Right lobe of liver (tissue), 6 donors: ENCODE measurements at places on chromosomes 3 and 15. TPM values are rescaled to one million over a fixed set of nuclear protein-coding genes. Genes with fewer than 3 reads are reported as not detected.

DNA sequence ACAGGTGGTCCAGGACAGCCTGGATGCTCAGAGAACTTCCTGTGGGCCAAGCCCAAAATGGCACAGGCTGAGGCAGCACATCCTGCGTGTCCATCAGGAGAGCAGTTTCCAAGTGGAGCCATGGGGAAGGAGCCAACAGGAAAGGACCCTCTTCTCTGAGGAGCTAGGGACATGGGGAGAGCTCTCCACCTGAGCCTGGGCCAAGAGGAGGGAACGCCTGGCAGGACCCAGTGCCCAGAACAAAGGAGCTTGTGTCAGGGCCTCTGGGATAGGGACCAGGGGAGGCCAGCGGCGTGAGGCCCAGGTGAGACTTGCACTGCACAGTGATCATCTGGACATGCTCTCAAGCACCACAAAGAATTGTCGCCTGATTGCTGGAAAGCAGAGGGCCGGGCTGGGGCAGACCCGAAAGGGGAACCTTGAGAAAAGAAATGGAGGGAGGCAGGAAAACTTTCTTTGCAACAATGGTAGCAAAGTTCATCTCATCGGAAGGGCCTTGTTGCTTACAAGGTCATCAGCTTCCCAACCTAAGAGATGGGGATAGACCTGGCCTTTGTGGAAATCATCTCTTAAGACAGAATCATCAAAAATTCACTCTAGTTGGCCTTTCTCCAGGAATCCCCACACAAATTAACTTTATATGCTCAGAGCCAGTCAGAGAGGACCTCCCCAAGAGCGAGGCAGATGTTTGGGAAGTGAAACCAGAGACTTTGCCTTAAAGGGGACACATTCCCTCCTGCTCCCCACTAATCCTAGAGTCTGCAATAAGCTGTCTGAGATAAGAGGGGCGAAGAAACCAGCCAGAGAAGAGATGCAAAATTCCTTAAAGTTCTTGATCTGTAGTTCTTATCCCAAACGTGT, 47.7 kb upstream of the HES1 start:
- H3K27me3 ChIP-seq: no peaks in the 10 kb centered on the region
- no peak overlapping the region for H3K27ac ChIP-seq
- no peak for DNase-seq
- peaks cover 3% of the 10 kb centered on the region for H3K4me1 ChIP-seq

GRCh38 chr3:54835701-54836100, 92.2 kb downstream of the LRTM1 start:
- no peak for DNase-seq
- no peak overlapping the region for H3K27ac ChIP-seq
- H3K27me3 ChIP-seq: no peaks in the 10 kb centered on the region
- H3K4me1 ChIP-seq: no peaks in the 10 kb centered on the region
- no peaks in the 10 kb centered on the region for H3K36me3 ChIP-seq

DNA sequence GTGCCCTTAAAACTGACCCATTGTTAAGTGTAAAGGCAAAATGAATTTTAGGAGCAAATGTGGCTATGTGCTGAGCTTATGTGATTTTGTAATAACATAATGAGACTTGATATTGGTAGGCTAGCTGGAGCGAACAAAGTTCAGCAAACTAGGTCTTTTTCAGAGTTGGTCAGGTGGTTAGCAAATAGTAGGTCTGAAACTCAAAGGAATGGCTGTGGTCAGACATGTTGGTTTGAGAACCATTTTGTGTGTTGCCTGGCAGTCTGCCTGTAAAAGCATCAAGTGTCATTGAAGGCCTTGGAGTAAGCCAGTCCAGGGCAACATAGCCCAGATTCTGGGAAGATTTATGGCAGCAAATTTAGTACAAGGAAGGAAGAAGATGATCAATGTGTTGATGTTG, 16.4 kb downstream of the FBXO22 start:
- H3K4me3 ChIP-seq: no peak overlapping the region
- no peak for DNase-seq
- no peak overlapping the region for H3K27ac ChIP-seq
- no peaks in the 10 kb centered on the region for H3K27me3 ChIP-seq

- H3K4me1 ChIP-seq: peaks cover 13% of the 10 kb centered on the region
- DNase-seq: peak; percentile 52
These were observed 2.3 kb downstream of the SETD5 start for GRCh38 chr3:9399746-9400145.

GRCh38 chr3:152056481-152056880, 183.0 kb downstream of the SUCNR1 start:
- DNase-seq: no peak
- no peaks in the 10 kb centered on the region for H3K27me3 ChIP-seq
- no peak overlapping the region for H3K27ac ChIP-seq
- no peak overlapping the region for H3K4me3 ChIP-seq

DNA sequence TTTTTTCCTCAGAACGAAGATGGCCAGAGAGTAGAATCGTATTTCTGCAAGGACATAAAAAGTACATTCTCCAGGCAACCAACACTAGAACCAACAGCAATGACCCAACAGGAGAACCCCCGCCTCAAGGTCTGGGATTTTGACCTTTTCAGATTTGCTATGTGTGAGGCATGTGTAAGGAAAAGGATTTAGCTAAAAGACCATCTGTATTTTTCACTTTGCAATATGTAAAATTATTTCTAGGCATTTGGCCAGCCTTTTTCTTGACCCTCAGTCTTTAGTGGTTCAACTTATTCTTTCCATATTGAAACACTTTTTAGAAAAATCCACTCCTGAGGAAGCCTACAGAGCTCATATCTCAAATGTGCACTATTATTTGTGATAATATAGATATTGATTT, 219.2 kb upstream of the GOLGA6L4 start:
- no peaks in the 10 kb centered on the region for H3K36me3 ChIP-seq
- no peak overlapping the region for H3K4me3 ChIP-seq
- no peaks in the 10 kb centered on the region for H3K27me3 ChIP-seq
- no peak overlapping the region for H3K27ac ChIP-seq
- no peak for DNase-seq
- H3K4me1 ChIP-seq: no peaks in the 10 kb centered on the region

GRCh38 chr3:43117257-43117656, 11.4 kb upstream of the POMGNT2 start:
- H3K4me3 ChIP-seq: no peak overlapping the region
- no peak for DNase-seq
- H3K36me3 ChIP-seq: no peaks in the 10 kb centered on the region
- H3K27ac ChIP-seq: no peak overlapping the region

DNA sequence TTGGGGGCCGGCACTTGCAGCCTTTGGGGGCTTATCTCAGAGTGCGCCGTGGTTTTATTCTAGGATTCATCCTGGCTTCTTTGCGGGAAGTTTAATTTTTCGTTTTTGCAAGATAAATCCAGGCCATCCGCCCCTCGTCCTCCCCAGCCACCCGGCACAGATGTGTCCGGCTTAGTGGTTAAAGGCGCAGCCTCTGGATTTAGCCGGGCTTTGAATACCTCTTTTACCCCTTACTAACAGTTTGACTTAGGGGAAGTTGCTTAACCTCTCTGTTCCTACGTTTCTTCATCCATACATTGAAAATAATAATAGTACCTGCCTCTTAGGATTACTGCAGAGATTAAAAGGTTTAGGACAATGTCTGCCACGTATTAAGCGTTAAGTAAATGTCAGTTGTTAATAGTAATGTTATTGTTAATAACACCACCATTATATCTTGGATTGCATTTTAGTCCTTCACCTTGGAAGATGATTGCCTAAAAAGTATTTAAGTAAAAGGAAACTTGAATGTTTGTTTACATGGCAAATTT, 714 bp downstream of the ECT2 start:
- peak overlapping the region; percentile 18 for H3K27ac ChIP-seq
- peak overlapping the region; percentile 88 for H3K4me3 ChIP-seq
- H3K27me3 ChIP-seq: no peaks in the 10 kb centered on the region
- no peaks in the 10 kb centered on the region for H3K36me3 ChIP-seq
- DNase-seq: no peak

DNA sequence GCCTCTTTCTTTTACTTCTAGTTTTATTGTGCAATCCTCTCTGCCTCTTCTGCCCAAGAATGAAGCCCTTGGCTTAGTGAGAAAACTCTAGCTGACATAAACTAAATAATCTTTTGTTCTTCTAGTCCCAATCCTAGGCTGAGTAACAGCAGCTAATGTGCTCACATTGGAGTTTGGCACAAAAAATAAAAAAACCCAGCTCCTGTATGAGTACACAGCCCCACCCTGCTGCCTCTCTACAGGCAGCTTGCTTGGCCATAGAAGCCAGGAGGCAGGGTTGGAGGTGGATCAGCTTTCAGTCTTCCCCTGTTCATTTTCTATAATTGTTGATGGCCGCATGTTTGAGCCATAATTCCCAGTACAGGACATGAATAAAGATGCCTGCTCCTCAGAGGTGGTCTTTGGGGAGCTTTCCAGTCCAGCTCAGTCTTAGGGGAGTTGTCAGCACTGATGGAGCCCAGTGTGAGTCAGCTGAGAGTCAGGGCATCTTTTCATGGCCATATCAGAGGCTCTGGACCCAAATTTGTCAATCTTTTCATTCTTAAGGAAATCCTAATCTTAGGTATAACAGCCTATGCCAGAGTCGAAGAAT, 46.7 kb downstream of the RTP1 start:
- no peak overlapping the region for H3K4me3 ChIP-seq
- H3K36me3 ChIP-seq: no peaks in the 10 kb centered on the region
- H3K27ac ChIP-seq: no peak overlapping the region
- H3K27me3 ChIP-seq: no peaks in the 10 kb centered on the region
- H3K4me1 ChIP-seq: no peaks in the 10 kb centered on the region

GRCh38 chr3:193711964-193712598, 119.1 kb downstream of the OPA1 start:
- H3K27me3 ChIP-seq: no peaks in the 10 kb centered on the region
- H3K27ac ChIP-seq: peak overlapping the region; percentile 41
- DNase-seq: no peak
- H3K4me1 ChIP-seq: no peaks in the 10 kb centered on the region
- H3K36me3 ChIP-seq: no peaks in the 10 kb centered on the region
- no peak overlapping the region for H3K4me3 ChIP-seq

- no peaks in the 10 kb centered on the region for H3K27me3 ChIP-seq
- no peak overlapping the region for H3K27ac ChIP-seq
- H3K4me3 ChIP-seq: no peak overlapping the region
- H3K36me3 ChIP-seq: no peaks in the 10 kb centered on the region
- H3K4me1 ChIP-seq: no peaks in the 10 kb centered on the region
These were observed 21.3 kb upstream of the CCR4 start for GRCh38 chr3:32930161-32930560.

GRCh38 chr3:11274566-11275142, 2.5 kb downstream of the ATG7 start:
- peaks cover 7% of the 10 kb centered on the region for H3K4me1 ChIP-seq
- peak overlapping the region; percentile 27 for H3K27ac ChIP-seq
- no peak overlapping the region for H3K4me3 ChIP-seq
- DNase-seq: no peak

DNA sequence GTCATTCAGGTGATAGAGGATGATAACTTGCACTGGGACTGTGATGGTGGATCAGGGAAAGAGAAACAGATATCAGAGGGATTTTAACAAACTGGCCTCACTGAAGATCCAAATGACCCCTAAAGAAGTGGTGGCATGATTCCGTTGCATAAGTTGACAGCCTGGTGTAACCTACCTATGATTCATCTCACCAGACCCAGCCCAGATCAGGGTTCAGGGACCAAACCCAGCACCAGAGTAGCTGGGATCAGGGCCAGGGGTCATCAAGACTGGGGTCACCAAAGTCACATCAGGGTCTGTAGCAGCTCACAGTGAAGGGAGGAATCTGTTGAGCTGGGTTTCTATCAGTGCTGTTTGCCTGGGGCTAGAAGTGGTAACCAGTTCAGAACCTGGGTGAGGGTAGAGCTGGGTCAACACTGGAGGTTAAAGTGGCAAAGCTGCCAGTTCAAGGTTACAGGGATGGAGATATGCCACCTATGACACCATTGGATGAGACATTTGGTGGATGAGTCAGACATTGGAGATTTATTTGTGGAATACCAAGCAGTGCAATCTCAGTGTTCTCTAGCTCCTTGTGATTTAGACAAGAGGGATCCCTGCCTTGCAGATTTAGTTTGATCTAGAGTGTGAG, 35.9 kb downstream of the CASR start:
- no peaks in the 10 kb centered on the region for H3K27me3 ChIP-seq
- no peak overlapping the region for H3K4me3 ChIP-seq

GRCh38 chr3:20529911-20530310, 343.9 kb upstream of the SGO1 start:
- H3K27me3 ChIP-seq: no peaks in the 10 kb centered on the region
- no peaks in the 10 kb centered on the region for H3K36me3 ChIP-seq
- no peak for DNase-seq
- H3K27ac ChIP-seq: no peak overlapping the region

GRCh38 chr3:195048059-195048905, 222.7 kb downstream of the XXYLT1 start:
- H3K27me3 ChIP-seq: no peaks in the 10 kb centered on the region
- DNase-seq: no peak
- H3K4me3 ChIP-seq: no peak overlapping the region

DNA sequence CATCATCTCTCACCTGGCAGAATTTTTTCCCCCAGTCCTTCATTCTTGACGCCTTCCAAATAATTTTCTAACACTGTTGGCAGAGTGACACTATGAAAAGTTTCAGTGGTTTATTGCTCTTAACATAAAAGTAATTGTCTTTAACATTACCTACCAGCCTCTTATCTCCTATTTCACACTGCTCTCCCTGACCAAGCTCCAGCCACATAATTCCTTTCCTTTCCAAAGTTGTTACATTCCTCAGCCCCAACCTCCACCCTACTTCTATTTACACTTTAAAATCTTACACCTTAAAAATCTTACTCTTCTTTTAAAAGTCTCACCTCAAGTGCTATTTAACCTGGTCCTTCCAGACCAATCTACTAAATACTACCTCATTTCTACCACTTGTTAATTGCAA, 2.8 kb downstream of the DPPA4 start:
- no peak for DNase-seq
- H3K27me3 ChIP-seq: no peaks in the 10 kb centered on the region
- no peak overlapping the region for H3K27ac ChIP-seq
- peaks cover 4% of the 10 kb centered on the region for H3K4me1 ChIP-seq
- no peaks in the 10 kb centered on the region for H3K36me3 ChIP-seq

GRCh38 chr3:111636366-111636885, 41.3 kb upstream of the ZBED2 start:
- no peaks in the 10 kb centered on the region for H3K27me3 ChIP-seq
- no peak for DNase-seq
- H3K4me3 ChIP-seq: no peak overlapping the region
- no peaks in the 10 kb centered on the region for H3K36me3 ChIP-seq
- H3K4me1 ChIP-seq: no peaks in the 10 kb centered on the region

GRCh38 chr3:128610451-128611070, 40.1 kb downstream of the RPN1 start:
- H3K4me1 ChIP-seq: no peaks in the 10 kb centered on the region
- no peaks in the 10 kb centered on the region for H3K27me3 ChIP-seq
- no peak for DNase-seq
- no peak overlapping the region for H3K4me3 ChIP-seq
- no peak overlapping the region for H3K27ac ChIP-seq

- no peaks in the 10 kb centered on the region for H3K4me1 ChIP-seq
- H3K27me3 ChIP-seq: no peaks in the 10 kb centered on the region
- H3K4me3 ChIP-seq: no peak overlapping the region
- H3K27ac ChIP-seq: no peak overlapping the region
These were observed 12.4 kb upstream of the CEP152 start for GRCh38 chr15:48823237-48823636.

- H3K4me1 ChIP-seq: no peaks in the 10 kb centered on the region
- H3K27me3 ChIP-seq: no peaks in the 10 kb centered on the region
- H3K27ac ChIP-seq: peak overlapping the region; percentile 83
These were observed 57.0 kb downstream of the IQSEC1 start for GRCh38 chr3:13016083-13016720.

HDC gene
- total RNA-seq: 0.26 TPM

SCAANT1 gene
- not detected for total RNA-seq

RTP1 gene
- not detected for total RNA-seq

CD200R1 gene
- 0.44 TPM for total RNA-seq

SNTN gene
- not detected for total RNA-seq

BCHE gene
- 30.8 TPM for total RNA-seq

ITIH4 gene
- 3,825 TPM for total RNA-seq

ARHGEF26 gene
- 42.3 TPM for total RNA-seq

POLQ gene
- 0.24 TPM for total RNA-seq
